ENCODE measurements at places on chromosomes 2 and 18.
A peak's percentile ranks its signal among the peaks of the same experiment; 100 is the strongest.

DNA sequence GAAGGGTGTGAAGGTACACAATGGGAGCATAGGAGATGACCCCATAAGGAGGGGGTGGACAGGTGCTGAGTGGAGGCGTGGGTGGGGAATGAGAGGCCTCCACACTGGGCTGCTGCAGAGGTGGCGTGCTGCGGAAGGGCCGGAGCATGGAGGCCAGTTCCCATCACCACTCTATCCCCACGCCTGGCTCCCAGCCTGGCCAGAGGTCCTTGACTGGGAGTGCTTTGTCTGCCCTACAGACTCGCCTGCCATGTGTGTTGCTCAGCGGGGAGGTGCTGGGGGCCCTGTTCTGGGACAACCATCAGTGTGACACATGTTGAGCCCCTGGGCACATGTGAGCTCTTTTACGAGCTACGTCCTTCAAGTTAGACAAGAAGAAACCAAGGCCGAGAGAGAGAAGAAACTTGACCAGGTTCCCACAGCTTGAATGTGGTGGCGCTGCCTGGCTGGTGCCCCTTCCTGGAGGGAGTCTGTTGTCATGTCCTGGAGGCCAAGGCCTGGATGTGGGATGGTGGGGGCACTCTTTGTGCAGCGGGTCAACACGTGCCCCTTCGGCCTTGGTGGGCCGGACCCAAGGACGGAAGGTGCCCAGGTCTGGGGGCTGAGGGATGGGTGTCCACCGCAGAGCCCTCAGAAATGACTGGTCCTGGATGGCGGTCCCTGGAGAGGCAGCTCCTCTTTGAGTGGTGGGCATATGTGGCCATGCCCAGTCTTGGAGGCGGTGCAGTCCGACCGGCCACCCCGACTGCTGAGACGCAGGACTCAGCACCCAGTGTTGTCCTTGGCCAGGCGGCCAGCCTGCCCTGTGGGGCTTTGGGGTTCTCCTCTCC is 1.2 kb upstream of the INPP5D start:
- H3K36me3 ChIP-seq: no peaks in the 10 kb centered on the region
- DNase-seq: no peak
- peaks cover 13% of the 10 kb centered on the region for H3K4me1 ChIP-seq
- H3K27ac ChIP-seq: no peak overlapping the region
- no peak overlapping the region for H3K4me3 ChIP-seq
- no peaks in the 10 kb centered on the region for H3K27me3 ChIP-seq

DNA sequence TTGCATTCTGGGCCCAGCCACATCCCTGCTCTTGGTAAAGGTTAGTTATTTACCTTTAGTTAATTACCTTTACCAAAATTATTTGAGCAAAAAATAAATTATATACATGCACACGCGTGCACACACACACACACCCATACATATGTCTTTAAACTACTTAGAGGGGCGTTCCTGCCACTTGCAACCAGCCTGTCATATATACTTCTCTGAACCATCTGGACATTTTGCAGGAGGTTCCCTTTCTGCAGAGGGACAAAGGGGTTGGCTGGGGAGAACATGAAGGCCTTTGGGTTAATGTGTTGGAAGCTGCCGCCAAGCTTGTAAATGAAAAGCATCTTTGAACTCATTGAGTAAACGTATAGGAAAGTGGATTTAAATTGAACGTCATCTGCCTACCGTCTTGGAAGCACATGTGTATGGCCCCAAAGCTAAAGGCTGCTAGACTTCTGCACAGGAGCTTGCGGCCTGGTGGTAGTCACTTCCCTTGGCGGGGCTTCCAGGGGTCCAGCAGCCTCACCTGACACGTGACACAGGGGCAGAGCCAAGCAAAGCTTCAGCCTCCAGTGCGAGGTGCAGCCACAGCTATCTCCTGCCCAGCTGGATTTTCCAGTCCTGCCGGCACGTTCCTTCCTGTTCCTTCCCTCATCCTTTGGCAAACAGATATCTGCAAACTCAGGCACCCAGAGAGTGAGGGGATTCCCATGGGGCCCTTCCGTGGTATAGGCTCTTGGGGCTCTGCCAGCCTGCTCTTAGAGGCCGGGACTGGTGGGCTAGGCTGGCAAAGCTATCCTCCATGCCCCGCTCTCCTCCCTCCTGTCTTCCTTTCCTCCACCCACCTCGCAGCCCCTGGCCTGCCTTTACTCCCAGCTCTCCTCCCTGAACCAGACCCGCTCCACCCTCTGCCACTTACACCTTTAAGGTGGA is 46.1 kb downstream of the SERTAD2 start:
- DNase-seq: no peak
- no peaks in the 10 kb centered on the region for H3K4me1 ChIP-seq
- no peak overlapping the region for H3K27ac ChIP-seq
- H3K27me3 ChIP-seq: peaks cover 4% of the 10 kb centered on the region

- DNase-seq: no peak
- H3K27me3 ChIP-seq: no peaks in the 10 kb centered on the region
- no peak overlapping the region for H3K4me3 ChIP-seq
- no peaks in the 10 kb centered on the region for H3K36me3 ChIP-seq
- H3K27ac ChIP-seq: no peak overlapping the region
These were observed 98.3 kb downstream of the NRP2 start for GRCh38 chr2:205780645-205781044.

DNA sequence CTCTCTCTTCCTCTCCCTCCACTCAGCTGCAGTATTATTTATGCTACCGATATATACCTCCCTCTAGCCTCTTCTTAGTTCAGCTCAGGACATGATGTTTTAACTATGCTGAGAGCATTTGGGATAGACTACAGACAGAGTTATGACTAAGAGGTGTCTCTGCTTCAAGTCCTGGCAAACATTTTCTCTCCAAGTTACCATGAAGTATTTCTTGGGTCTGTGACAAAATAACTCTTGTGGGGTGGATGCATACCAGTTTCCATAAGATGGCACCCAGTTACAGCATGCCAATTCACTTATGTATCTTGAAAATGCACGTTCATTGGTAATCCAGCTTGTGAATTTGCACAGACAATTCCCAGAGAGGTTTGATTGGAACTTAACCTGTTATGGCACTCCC is 737.6 kb downstream of the SLC4A3 start:
- no peak overlapping the region for H3K27ac ChIP-seq
- no peaks in the 10 kb centered on the region for H3K36me3 ChIP-seq
- no peak for DNase-seq
- no peak overlapping the region for H3K4me3 ChIP-seq

DNA sequence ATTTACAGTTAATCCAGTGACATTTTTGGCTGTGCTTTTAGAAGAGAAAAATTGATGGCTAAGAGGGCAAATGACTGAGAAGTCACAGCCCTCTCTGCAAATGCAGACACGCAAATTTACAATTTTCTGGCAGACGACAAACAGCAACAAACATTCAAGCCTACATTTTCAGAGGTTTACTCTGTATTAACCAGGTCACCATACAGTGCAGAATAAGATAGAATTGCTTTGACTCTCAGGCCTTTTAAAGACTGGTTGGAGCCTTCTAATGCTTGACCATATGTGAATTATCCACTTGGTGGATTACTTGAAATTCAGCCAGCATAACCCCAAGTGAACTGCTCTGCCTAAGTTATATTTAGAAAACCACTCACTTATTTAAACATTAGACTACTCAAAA is 280.9 kb upstream of the STON1 start:
- no peaks in the 10 kb centered on the region for H3K36me3 ChIP-seq
- DNase-seq: no peak
- H3K27me3 ChIP-seq: no peaks in the 10 kb centered on the region
- H3K27ac ChIP-seq: peak overlapping the region; percentile 88

- peaks cover 9% of the 10 kb centered on the region for H3K4me1 ChIP-seq
- no peaks in the 10 kb centered on the region for H3K27me3 ChIP-seq
- no peak overlapping the region for H3K4me3 ChIP-seq
- peak; percentile 30 for DNase-seq
- no peak overlapping the region for H3K27ac ChIP-seq
These were observed 309.4 kb upstream of the EPAS1 start for GRCh38 chr2:45987856-45988255.

GRCh38 chr18:31356025-31356424 is 20.6 kb upstream of the DSG4 start:
- H3K27ac ChIP-seq: no peak overlapping the region
- DNase-seq: no peak
- no peaks in the 10 kb centered on the region for H3K4me1 ChIP-seq
- no peaks in the 10 kb centered on the region for H3K27me3 ChIP-seq
- no peak overlapping the region for H3K4me3 ChIP-seq

Data from SJSA1 (cell line).